ENCODE measurements at places on chromosomes 6 and 20. TPM values are rescaled to one million over a fixed set of nuclear protein-coding genes. Genes with fewer than 3 reads are reported as not detected.

DNA sequence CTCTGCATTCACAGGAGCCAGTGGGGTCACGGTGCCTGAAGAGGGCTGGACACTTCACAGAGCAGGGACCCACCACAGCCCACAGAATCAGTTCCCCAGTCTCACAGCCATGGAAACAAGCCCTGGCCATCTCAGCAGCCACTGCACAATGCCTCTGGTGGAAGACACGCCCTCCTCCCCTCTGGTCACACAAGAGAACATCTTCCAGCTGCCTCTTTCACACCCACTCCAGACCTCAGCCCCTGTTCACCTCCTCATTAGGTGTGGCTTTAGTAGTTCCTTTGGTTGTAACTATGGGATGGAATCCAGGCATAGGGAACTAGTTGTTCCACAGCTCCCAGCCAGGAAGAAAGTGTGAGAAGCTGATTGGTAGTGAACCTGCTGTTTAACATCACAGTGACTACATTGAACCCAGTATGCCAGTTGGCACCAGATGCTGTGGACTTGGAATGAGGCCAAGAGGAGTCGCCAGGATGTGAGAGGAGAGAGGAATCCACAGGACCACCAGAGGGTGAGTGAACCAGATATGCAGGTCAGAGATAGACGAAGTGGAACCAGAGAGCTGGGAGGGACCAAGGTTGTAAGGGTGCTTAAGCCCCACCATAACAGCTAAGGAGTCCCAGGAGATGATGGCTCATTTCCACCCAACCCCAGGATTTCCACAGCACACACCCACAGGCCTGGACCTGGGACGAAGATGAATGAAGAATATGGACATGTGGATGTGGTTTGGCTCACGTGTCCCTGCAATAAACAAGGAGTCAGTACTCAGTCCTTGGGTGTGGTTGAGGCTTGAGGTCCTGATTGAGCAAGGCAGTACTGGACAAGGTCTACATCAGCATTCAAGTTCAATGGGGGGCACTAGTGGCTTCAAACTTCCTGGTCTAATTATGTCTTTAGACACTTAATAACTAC, 8.8 kb upstream of the BTN3A3 start:
- H3K4me1 ChIP-seq, result no peaks in the 10 kb centered on the region
- H3K27ac ChIP-seq, result no peak overlapping the region
- H3K27me3 ChIP-seq, result no peaks in the 10 kb centered on the region
- peaks cover 4% of the 10 kb centered on the region for H3K36me3 ChIP-seq
- H3K4me3 ChIP-seq, result no peak overlapping the region

PHACTR3 gene
- polyA plus RNA-seq, result 35.8 TPM

DNA sequence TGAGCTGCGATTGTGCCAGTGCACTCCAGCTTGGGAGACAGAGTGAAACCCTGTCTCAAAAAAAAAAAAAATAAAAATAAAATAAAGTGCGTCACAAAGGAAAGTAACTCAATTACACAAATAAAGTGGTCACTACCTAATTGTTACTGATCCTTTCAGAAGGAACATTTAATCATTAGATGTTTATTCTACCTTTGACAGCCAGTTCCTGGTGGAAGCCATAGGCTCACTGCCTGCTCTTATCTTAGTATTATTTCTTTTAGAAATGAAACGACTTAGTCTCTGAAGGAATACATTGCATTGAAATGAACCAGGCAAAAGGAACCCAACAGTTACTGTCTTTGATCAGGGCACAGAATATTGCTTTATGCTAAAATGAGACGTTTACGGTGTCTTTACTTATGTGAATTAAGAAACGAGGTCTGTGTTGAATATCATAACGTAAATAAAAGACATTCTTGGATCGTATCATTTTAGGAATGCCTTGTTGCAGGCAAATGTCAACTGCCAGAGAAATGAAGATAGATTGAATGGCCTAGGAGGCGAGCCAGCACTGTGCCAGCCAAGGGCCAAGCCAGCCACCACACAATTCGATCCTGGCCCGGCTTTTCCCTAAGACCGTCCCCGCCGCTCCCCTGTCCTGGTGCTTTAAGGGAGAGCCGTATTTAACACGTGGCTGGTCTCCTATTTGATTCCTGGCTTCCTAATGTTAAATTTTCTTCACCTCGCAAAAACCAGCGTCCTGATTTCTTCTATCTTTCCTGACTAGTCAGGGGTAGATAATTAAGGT, 136.7 kb upstream of the GMDS start:
- no peak for DNase-seq
- H3K4me1 ChIP-seq, result no peaks in the 10 kb centered on the region
- no peak overlapping the region for H3K4me3 ChIP-seq
- no peaks in the 10 kb centered on the region for H3K36me3 ChIP-seq
- no peaks in the 10 kb centered on the region for H3K27me3 ChIP-seq
- H3K27ac ChIP-seq, result no peak overlapping the region

GRCh38 chr20:34632870-34633452, 43.9 kb downstream of the PIGU start:
- H3K36me3 ChIP-seq, result peaks cover 27% of the 10 kb centered on the region
- no peaks in the 10 kb centered on the region for H3K27me3 ChIP-seq
- no peak overlapping the region for H3K27ac ChIP-seq
- no peaks in the 10 kb centered on the region for H3K4me1 ChIP-seq
- H3K4me3 ChIP-seq, result no peak overlapping the region

DNA sequence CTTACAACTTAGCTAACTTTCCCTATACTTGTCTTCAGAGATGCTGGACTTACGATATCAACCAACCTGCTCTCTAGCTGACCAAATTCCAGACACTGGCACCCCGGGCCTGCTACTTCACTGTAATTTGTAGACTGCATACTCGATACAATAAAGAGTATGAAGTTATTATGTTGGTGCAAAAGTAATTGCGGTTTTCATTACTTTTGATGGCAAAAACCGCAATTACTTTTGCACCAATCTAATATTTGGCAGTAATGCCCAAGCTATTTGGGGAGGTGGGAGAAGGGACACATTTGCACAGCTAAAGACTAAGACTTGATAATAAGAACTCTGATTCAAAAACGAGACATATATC, 34.9 kb upstream of the ARHGAP18 start:
- H3K4me3 ChIP-seq, result no peak overlapping the region
- no peaks in the 10 kb centered on the region for H3K27me3 ChIP-seq
- H3K27ac ChIP-seq, result no peak overlapping the region
- H3K36me3 ChIP-seq, result no peaks in the 10 kb centered on the region

GRCh38 chr20:3925899-3926638, 36.9 kb downstream of the PANK2 start:
- no peak for DNase-seq
- peaks cover 26% of the 10 kb centered on the region for H3K36me3 ChIP-seq
- no peaks in the 10 kb centered on the region for H3K4me1 ChIP-seq
- H3K27me3 ChIP-seq, result no peaks in the 10 kb centered on the region

DNA sequence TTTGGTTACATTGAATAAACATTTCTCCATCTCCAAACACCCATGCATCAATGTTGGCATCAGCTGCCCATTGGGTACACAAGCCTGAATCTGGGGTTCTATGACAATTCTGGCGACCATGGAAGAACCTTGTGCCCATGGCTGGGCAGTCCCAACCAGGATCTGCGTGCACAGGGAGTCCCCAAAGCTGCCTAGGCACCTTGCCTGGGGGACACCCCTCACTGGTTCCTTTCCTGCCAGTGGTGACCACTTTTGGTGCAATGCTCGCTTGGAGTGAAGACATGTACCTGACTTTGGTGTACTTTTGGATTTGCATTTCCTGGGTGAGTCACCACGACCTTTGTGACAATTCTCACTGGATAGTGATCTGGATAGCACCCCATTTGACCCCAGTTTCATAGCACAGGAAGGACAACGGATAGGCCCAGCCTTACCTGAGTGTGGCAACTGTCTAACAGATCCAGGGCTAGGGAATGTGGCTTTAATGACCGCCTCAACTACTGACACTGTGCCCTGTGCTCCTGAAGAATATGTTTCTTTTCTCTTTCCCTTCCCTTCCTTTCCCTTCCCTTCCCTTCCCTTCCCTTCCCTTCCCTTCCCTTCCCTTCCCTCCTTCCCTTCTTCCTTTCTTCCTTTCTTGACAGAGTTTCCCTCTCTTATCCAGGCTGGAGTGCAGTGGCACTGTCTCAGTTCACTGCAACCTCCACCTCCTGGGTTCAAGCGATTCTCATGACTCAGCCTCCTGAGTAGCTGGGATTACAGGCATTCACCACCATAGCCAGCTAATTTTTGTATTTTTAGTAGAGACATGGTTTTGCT, 7.1 kb downstream of the SPINT3 start:
- no peak overlapping the region for H3K27ac ChIP-seq
- no peak overlapping the region for H3K4me3 ChIP-seq
- no peaks in the 10 kb centered on the region for H3K27me3 ChIP-seq

DNA sequence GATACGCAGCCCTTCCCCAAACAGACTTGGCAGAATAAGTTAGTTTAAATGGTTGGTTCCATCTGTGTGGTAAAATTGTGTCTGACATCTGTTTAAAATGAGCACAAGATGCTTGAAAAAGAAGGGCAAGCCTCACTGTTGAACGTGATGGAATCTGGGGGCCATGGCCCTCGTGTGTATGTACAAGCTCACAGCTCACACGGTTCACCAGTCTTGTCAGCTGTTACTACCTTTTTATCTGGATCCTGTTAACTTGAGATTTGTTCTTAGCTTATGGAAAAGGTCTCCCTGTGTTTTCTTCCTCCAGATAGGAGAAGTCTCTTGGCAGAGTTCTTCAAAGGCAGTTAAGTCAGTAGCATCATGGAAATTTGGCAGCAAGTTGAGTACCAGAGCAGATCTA, 270.6 kb downstream of the KHDC1L start:
- no peak for DNase-seq
- H3K27me3 ChIP-seq, result no peaks in the 10 kb centered on the region
- H3K4me1 ChIP-seq, result no peaks in the 10 kb centered on the region
- H3K27ac ChIP-seq, result no peak overlapping the region
- no peaks in the 10 kb centered on the region for H3K36me3 ChIP-seq
- no peak overlapping the region for H3K4me3 ChIP-seq

DNA sequence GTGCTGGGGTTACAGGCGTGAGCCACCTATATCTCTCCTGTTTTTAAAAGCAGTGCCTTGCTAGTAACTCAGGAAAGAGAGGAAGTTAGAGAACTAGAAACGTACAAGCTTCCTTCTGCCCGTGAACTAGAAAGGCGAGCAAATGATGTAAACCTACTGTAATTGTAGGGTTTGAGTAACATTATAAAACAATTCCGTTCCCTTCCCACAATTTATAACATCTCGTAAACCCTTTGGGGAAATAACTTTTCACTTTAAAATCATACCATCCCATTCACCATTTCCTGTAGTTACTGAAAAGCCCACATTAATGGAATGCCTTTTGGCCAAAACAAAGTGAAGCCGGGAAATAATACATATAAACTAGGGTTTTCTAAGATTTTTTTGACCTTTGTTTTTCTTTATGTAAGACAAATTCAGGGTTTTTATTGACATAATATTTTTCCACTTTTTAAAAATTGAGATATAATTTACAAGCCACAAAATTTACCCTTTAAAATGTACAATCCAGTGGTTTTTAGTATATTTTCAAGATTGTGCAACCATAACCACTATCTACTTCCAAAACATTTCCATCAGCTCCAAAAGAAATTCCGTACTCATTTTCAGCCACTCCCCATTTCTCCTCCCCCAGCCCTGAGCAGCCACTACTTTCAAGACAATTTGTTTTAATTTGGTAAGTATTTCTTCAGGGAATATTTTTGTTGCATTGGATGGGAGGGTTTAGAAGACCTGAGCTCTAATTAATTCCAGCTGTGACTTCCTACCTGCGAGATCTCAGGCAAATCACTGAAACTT, 175.1 kb upstream of the PDE10A start:
- DNase-seq, result no peak
- H3K36me3 ChIP-seq, result no peaks in the 10 kb centered on the region
- no peaks in the 10 kb centered on the region for H3K27me3 ChIP-seq
- H3K4me3 ChIP-seq, result no peak overlapping the region
- H3K4me1 ChIP-seq, result no peaks in the 10 kb centered on the region

DNA sequence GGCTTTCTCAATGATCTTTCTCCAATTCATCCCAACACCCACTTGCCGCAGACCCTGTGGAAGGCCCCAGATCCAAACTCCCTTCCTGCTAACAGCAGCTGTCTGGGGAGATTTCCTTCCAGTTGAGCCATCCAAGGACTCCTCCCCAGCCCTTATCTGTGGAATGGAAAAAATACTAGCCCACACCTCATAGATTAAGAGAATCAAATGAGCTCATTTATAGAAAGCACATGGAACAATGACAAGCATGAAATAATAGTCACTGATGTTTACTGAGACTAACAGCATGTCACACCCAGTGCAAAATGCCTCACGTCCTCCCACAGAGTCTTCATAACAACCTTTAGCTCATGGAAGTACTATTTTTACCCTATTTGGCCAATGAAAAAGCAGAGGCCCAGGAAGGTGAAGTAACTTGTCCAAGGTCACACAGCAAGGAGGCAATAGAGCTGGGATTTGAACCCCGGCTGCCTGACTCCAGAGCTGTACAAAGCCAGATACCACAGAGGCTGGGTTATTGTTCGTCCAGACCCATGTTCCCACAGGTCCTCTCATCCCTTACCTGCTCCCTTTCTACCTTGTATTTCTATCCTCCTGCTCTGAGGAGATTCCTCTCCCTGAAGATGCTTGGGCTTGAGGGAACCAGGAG, 23.4 kb upstream of the PTGIS start:
- no peaks in the 10 kb centered on the region for H3K27me3 ChIP-seq
- H3K36me3 ChIP-seq, result no peaks in the 10 kb centered on the region
- peaks cover 9% of the 10 kb centered on the region for H3K4me1 ChIP-seq
- H3K4me3 ChIP-seq, result no peak overlapping the region

- no peak overlapping the region for H3K4me3 ChIP-seq
- no peaks in the 10 kb centered on the region for H3K36me3 ChIP-seq
- no peak overlapping the region for H3K27ac ChIP-seq
- peaks cover 5% of the 10 kb centered on the region for H3K4me1 ChIP-seq
- H3K27me3 ChIP-seq, result peaks cover 8% of the 10 kb centered on the region
Observed at GRCh38 chr6:16243055-16243454, 4.7 kb downstream of the GMPR start.

DNA sequence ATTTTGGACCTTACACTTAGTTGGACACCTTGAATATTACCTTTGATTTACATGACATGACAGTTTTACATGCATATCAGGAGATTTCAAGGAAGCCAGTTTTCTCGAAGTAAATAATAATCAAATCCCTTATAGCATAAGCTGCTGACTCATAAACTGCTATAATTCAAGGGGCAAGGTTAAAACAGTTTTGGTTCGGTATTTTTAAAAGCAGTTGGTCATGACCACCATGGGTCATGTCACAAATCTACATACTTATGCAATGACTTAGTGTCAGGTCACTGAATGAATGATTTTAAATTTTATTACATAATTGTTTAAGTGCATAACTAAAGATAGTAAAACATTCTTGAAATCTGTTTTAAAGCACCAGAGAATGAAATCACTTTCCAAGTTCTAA, 158.0 kb downstream of the DST start:
- H3K4me3 ChIP-seq, result no peak overlapping the region
- no peak for DNase-seq
- no peaks in the 10 kb centered on the region for H3K27me3 ChIP-seq
- no peaks in the 10 kb centered on the region for H3K36me3 ChIP-seq

EPB41L1 gene
- 4.2 TPM for polyA plus RNA-seq

DNA sequence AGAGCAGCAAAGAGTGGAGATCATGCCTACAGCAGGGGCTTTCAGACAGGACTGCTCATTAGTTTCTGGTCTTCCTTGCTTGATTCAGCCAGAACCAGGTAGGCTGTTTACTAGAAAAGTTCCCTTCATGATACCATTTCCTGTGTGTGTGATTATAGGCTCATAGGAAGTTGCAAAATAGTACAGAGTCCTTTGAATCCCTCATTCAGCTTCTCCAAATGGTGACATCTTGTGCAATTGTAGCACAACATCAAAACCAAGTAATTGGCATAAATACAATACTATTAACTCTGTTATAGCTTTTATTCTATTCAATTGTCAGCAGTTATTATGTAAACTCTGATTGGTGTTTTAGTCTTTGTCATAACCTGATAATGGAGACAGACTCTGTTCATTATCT, 347.3 kb upstream of the CDH4 start:
- H3K4me1 ChIP-seq, result no peaks in the 10 kb centered on the region
- H3K27me3 ChIP-seq, result no peaks in the 10 kb centered on the region
- H3K36me3 ChIP-seq, result no peaks in the 10 kb centered on the region
